CD14-positive monocyte (primary cell): ENCODE measurements at places on chromosomes 12 and 14.

GRCh38 chr14:33249233-33249820 lies 310.6 kb downstream of the NPAS3 start:
- no peak for DNase-seq

- DNase-seq = no peak
These were observed 1.3 kb upstream of the KRT79 start for GRCh38 chr12:52835271-52836041.

DNA sequence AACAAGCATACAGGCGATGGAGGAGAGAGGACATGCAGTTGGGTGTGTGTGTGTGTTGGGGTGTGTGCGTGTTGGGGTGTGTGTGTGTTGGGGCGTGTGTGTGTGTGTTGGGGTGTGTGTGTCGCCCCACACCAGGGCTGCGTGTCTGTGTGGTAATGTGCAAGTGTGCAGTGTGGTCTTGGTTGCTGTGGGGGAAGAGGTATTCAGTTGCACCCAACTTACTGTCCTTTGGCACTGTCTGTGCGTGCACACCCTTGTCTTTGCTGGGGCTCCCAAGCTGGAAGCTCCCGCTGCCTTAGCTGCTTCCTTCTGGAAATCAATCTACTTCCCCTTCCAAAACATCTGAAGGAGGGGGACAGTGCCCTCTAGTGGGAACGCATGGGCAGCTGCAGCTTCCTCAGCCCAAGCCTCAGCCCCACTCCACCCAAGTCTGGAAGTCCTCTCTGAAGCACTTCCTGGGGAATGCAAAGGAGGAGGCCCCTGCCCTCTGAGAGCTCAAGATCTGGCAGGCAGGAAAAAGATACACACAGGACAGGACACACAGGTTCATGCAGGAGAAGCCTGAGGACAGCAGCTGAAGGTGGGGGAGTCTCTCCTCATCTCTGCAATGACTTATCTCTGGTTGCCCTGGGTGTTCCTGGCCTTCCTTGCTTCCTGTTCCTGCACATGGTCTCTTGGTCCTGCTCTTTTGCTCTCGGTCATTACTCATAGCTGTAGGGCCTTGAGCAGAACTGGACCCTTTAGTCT lies 13.1 kb downstream of the ASIC1 start:
- peak; percentile 80 for DNase-seq

GRCh38 chr12:64036414-64036813 lies 185.7 kb downstream of the KICS2 start:
- DNase-seq = no peak

- no peak for DNase-seq
These were observed 2.1 kb upstream of the FOXG1 start for GRCh38 chr14:28764257-28765160.

DNA sequence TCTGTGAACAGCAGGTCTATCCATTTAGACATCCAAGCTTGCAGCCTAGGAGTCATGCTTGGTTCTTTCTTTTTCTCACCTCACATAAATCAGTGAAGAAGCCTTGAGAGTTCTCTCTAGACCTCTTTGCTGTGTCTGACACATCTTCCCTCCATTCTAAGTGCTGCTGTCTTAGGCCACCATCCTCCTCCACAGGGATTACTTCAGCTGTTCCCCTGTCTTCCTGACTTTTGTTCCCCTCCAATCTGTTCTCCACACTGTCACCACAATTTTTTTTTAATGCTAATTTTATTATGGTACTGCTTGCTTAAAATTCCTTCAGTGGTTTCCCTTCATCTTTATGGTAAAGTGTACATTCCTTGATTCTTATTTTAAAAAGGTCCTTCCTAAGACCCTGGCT lies 71.8 kb downstream of the DERA start:
- no peak for DNase-seq

DNA sequence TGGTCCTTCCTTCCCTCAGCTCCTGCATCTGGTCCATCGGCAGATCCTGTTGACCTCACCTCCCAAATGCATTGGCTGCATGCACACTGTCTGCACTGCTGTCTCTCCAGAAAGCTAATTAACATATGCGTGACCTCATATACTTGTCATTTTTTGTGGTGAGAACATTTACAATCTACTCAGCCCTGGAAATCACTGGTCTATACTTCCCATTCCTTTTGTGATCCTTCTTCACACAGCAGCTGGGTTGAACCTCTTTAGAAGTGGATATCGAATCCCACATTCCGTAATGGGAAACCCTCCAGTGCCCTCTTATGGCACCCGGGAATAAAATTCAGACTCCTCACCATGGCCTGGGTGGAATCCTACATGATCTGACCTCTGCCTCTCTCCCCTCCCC lies 45.0 kb downstream of the SMOC1 start:
- no peak for DNase-seq

GRCh38 chr12:74227846-74228545 lies 309.6 kb upstream of the ATXN7L3B start:
- no peak for DNase-seq

DNA sequence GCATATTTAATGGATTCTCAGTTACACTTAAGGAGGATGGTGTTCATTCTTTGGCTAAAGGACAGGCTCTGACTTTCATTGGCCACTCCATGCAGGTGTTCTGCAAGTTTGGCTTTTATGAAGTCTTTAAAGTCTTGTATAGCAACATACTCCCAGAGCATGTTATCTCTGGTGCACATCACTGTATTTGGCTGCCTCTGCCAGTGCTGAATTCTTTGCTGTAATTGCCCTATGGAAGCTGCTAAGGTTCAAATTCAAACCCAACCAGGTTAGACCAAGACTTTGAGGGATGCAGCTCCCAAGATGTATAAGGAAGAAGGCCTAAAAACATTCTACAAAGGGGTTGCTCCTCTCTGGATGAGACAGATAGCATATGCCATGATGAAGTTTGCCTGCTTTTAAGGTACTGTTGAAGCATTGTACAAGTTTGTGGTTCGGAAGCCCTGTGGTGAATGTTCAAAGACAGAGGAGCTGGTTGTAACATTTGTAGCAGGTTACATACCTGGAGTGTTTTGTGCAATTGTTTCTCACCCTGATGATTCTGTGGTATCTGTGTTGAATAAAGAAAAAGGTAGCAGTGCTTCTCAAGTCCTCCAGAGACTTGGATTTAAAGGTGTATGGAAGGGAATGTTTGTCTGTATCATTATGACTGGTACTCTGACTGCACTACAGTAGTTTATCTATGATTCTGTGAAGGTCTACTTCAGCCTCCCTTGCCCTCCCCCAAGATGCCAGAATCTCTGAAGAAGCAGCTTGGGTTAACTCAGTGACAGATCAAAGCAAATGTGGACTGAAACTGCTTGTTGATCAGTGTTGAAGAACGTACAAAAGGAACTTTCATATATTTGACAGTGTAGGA lies 19.4 kb downstream of the TMEM116 start:
- DNase-seq = no peak

DNA sequence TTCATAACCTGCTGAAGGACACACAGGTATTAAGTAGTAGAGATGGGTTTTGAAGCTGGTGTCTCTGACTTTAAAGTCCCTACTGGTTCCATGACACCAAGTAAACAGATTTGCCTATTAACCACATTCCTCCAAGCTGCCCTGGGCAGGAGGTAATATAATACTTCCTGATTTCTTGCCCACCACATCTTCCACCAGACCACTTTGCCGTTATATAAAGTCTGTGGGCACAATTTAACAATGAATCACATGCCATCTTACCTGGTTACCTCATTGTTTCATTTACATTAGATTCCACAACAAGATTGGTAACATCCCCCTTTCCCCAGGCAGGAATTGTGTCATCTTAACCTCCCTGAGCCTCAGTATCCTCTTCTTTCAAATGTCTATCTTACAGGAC lies 900 bp upstream of the LRRC23 start:
- DNase-seq = no peak

GRCh38 chr14:102795060-102795925 lies 18.0 kb downstream of the TRAF3 start:
- DNase-seq = peak; percentile 76
